ENCODE measurements at places on chromosomes 12 and 14.
A peak's percentile ranks its signal among the peaks of the same experiment; 100 is the strongest.

GRCh38 chr12:55725556-55725955, 3.3 kb downstream of the CD63 start:
- no peak for DNase-seq

DNA sequence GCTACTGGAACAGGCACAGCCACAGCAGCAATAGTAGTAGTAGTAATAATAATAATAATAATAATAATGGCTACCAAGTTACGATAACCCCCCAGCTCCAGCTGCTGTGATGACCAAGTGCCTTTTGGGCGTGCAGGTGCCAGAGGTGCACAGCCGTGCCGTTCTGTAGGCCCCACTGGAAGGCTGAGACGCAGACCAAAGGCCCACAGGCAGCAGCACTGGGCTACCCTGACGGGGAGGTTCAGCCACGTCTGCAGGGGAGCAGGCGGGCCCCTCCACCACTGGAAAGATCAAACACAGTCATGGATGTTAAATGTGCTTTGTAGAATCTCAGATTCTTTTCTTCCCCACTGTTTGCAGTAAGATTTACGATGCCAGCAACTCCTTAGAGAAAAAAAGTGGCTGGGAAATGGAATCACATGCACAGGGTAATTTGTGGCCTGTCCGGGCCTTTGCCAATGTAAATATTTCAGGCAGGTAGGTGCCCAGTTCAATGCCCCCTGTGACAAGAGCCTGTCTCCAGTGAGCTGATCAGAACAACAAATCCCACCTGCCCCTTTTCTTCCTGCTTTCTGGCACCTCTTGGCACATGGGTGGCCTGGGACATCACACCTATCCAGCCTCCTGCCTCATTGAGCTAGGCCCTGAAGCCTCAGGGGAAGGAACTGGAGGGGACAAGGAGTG, 32.6 kb downstream of the CCDC85C start:
- no peak for DNase-seq

DNA sequence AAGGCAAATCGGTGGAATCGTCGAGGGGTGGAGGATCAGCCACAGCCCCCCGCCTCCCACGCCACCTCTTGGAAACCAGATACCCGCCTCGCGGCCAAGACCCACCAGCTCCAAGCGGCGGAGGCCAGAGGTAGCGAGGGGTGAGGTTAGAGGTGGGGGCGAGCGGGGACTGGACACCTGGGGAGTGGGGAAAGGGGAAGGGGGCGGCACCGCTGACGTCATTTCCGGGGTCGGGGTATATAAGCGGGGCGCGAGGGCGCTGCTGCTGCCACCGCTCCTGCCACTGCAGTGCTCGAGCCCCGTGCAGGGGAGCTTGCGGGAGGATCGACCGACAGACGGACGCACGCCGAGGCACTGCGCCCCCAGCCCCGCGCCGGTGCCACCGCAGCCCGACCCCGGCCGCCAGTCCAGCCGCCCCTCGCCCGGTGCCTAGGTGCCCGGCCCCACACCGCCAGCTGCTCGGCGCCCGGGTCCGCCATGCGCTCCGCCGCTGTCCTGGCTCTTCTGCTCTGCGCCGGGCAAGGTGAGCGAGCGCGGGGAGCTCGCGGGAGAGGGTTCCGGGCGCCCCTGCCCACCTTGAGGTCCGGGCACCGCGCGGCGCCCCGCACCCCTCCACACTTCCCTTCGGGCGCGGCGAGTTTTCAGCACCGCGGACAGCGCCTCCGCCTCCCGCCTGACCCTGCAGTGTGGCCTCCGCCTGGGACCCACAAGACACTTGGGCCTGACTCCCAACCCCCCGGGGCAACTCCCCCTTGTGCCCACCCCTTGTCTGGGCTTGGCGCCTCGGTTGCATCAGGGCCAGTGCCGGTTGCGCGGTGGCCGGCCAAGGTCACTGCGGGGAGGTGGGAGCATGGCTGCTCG, at the start of gene CHGA:
Gene CHGA, plus strand, starts transcription at position 268 of the 861 bp plus-strand sequence. Its CDS starts 210 bp downstream, at position 478.
- DNase-seq = peak; percentile 52

DNA sequence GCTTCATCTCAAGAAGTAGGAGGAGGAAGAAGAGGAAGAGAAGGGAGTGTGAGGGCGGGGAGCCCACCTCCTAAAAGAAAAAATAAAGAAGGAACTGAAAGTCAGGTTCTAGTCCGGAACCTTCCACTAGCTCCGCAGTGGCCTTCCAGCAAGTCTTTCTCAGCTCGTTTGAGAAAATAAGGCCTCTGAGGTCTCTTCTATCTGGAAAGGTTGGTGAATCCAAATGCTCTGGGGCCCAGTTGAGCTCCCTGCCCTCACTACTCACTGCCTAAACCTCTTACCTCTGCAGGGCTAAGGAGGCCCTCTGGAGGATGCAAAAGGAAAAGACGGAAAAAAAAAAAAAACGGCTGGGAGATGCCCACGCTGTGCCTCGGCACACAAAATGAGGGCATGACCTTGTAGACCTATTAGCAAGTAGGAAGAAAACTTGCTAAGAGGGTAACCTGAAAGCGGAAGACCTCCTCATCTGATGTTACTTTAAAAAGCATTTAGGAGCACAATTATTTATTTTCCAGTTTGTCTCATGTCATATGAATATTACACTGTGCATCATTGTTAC, 35.9 kb downstream of the FBLN5 start:
- peak; percentile 37 for DNase-seq

- no peak for DNase-seq
These were observed 7.9 kb upstream of the IL26 start for GRCh38 chr12:68233498-68233897.

All from activated T-cell treated with anti-CD3 and anti-CD28 coated beads, Interleukin-2, amount 50 U/mL, for 1 hour (primary cell).